ENCODE measurements at places on chromosomes 2 and 18. TPM values are rescaled to one million over a fixed set of nuclear protein-coding genes. Genes with fewer than 3 reads are reported as not detected.

IL36RN gene
- not detected for total RNA-seq

GMPPA gene
- total RNA-seq = 52.9 TPM

CNDP1 gene
- total RNA-seq = not detected

ASAP2 gene
- 20.6 TPM for total RNA-seq

YWHAQ gene
- total RNA-seq = 194 TPM

SMPD4 gene
- 24.1 TPM for total RNA-seq

ZC3H15 gene
- 32.6 TPM for total RNA-seq

PRKAG3 gene
- not detected for total RNA-seq

CD226 gene
- total RNA-seq = not detected

UPP2 gene
- total RNA-seq = not detected

IL36A gene
- not detected for total RNA-seq

SCRN3 gene
- 10.1 TPM for total RNA-seq

SKOR2 gene
- total RNA-seq = not detected

TTR gene
- not detected for total RNA-seq

PPP1R7 gene
- total RNA-seq = 53.0 TPM

ALLC gene
- not detected for total RNA-seq

MAB21L4 gene
- total RNA-seq = not detected

GNAL gene
- total RNA-seq = 1.5 TPM

PXDN gene
- 239 TPM for total RNA-seq

PLEK gene
- not detected for total RNA-seq

RNPEPL1 gene
- 25.7 TPM for total RNA-seq

TNFRSF11A gene
- total RNA-seq = 0.29 TPM

DQX1 gene
- total RNA-seq = not detected

OTOF gene
- total RNA-seq = 0.54 TPM

NAT8 gene
- not detected for total RNA-seq

SLC19A3 gene
- 5.2 TPM for total RNA-seq

CRACDL gene
- not detected for total RNA-seq

NPC1 gene
- total RNA-seq = 15.9 TPM

EVX2 gene
- total RNA-seq = not detected

SEC11C gene
- 12.0 TPM for total RNA-seq

IMP4 gene
- total RNA-seq = 64.4 TPM

C2orf66 gene
- 0.56 TPM for total RNA-seq

SPATA3 gene
- not detected for total RNA-seq

SMIM21 gene
- not detected for total RNA-seq

EEF1B2 gene
- total RNA-seq = 373 TPM

CXCR1 gene
- not detected for total RNA-seq

DOK1 gene
- total RNA-seq = 28.5 TPM

PROKR1 gene
- total RNA-seq = not detected

ZSWIM2 gene
- not detected for total RNA-seq

HOXD8 gene
- 0.62 TPM for total RNA-seq

EGR4 gene
- not detected for total RNA-seq

BOK gene
- 61.0 TPM for total RNA-seq

SCTR gene
- total RNA-seq = not detected

CRYGC gene
- total RNA-seq = not detected

KCTD18 gene
- 22.4 TPM for total RNA-seq

EDAR gene
- total RNA-seq = not detected

EFEMP1 gene
- 6,372 TPM for total RNA-seq

TNFAIP6 gene
- total RNA-seq = 19.3 TPM

LYPD6B gene
- total RNA-seq = not detected
